ENCODE measurements at places on chromosomes 3 and 15. TPM values are rescaled to one million over a fixed set of nuclear protein-coding genes. Genes with fewer than 3 reads are reported as not detected.

The SNURF gene
- total RNA-seq: 5.3 TPM

GRCh38 chr15:67824197-67824968 lies 926 bp upstream of the SKOR1 start:
- no peak overlapping the region for H3K27ac ChIP-seq
- H3K27me3 ChIP-seq: peaks cover 51% of the 10 kb centered on the region
- no peaks in the 10 kb centered on the region for H3K36me3 ChIP-seq
- no peak overlapping the region for H3K4me3 ChIP-seq
- no peak for DNase-seq
- peaks cover 21% of the 10 kb centered on the region for H3K4me1 ChIP-seq

GRCh38 chr3:194272861-194273742 lies 78.0 kb downstream of the CPN2 start:
- no peaks in the 10 kb centered on the region for H3K36me3 ChIP-seq
- no peak overlapping the region for H3K27ac ChIP-seq
- H3K4me3 ChIP-seq: no peak overlapping the region
- no peaks in the 10 kb centered on the region for H3K27me3 ChIP-seq
- H3K4me1 ChIP-seq: no peaks in the 10 kb centered on the region

DNA sequence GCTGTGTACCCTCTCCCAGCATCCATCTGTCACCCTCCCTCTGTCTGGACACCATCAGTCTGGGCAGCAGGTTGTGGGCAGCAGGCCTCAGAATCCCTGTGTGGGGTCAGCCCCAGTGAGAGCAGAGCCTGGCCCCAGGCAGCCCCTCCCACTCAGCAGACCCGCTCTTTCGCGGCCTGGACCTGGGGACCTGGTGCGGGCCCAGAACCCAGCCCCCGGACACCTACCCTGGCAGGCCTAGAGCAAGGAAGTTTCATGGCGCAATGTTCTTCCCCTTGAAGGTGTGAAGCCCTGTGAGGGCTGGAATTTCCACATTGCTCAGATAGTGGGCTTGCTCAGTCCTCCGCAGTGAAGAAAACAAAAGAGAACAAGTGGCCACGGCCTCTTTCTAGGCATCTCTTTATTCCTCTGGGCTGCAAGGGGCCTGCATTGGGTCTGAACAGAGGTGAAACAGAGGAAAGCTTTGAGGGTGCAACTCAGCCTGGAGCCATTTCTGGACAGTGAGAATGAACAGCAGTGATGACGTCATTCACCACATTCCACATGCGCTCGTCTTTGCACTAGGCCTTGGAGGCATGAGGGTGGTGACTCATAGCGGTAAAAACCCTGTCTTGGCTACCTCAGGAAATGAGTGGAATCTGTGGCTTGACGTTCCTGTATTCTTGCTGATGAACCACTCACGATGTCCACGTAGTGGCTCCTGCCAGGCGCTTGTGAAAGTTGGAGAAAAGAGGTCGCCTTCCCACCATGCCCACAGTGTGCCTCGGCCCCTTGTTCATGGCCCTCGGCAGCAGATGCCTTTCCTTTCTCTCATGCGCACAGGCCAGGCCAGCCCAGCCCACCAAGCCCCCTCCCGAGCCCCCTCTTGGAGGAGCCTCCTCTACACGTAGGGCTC lies 66.1 kb downstream of the SLC30A4 start:
- DNase-seq: peak; percentile 88
- H3K36me3 ChIP-seq: no peaks in the 10 kb centered on the region
- H3K4me1 ChIP-seq: peaks cover 40% of the 10 kb centered on the region
- H3K27me3 ChIP-seq: no peaks in the 10 kb centered on the region
- H3K27ac ChIP-seq: no peak overlapping the region

GRCh38 chr3:87756616-87757015 lies 302.2 kb downstream of the CGGBP1 start:
- H3K36me3 ChIP-seq: no peaks in the 10 kb centered on the region
- H3K4me3 ChIP-seq: no peak overlapping the region
- no peak overlapping the region for H3K27ac ChIP-seq
- H3K4me1 ChIP-seq: no peaks in the 10 kb centered on the region

DNA sequence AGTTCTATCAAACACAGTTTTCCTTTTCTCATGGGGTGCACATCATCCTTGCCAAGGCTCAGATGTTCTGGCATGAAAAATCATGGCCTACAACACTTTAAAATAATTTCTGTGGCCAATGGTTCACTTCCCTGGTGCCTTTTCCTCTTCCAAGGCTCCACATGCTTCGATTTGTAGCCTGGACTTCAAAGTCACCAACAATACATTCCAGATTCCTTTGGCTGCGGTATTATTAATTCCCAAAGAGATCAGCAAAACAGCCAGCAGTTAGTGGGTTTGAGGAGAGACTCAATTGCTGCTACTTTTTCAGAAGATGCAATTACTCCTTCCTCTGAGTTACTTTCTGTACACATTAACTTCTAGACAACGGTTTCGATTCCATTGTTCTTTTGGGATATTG lies 80.3 kb upstream of the CCDC80 start:
- H3K36me3 ChIP-seq: no peaks in the 10 kb centered on the region
- H3K4me1 ChIP-seq: no peaks in the 10 kb centered on the region
- no peak overlapping the region for H3K27ac ChIP-seq
- H3K4me3 ChIP-seq: no peak overlapping the region

GRCh38 chr3:155428563-155428962 lies 135.1 kb upstream of the STRIT1 start:
- no peak for DNase-seq
- H3K27ac ChIP-seq: no peak overlapping the region
- no peaks in the 10 kb centered on the region for H3K36me3 ChIP-seq
- H3K4me1 ChIP-seq: no peaks in the 10 kb centered on the region
- H3K27me3 ChIP-seq: no peaks in the 10 kb centered on the region

The ANKRD34C gene
- total RNA-seq: not detected

DNA sequence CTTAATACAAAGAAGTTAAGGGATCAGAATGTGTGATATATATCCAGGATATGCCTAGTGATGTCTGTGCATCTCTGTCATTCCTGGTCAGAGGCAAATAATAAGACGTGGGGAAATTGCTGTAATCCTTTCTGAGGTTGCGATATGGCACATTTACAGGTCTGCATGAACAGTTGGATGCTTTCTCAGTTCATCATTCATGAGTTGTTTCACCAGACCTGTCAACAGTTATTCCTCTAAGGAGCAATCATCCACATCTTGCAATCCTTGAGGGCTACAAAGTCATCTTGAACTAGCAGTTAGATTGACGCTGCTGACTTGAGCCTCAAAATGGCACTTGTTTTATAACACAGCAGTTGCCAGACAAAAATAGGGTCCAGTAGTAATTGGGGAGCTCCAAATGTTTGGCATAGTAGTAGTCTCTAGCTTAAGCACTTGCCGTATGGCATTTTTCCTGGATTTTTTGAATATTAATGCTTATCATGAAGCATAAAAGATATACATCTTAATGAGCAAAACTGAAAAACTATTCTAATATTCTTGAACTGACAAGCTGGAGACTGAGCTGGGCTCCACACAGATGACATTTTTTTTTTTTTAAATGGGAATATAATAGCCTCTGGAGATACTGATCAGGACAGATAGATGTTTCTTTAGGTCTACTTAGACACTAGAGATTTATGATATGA lies 761.7 kb downstream of the VGLL3 start:
- no peaks in the 10 kb centered on the region for H3K27me3 ChIP-seq
- H3K4me3 ChIP-seq: no peak overlapping the region
- DNase-seq: no peak
- H3K27ac ChIP-seq: no peak overlapping the region
- no peaks in the 10 kb centered on the region for H3K4me1 ChIP-seq

GRCh38 chr3:20012164-20012563 lies at the start of gene PP2D1:
TSS of gene PP2D1 (minus strand) at chr3:20012264. CDS start at chr3:20012072, 192 bp downstream.
- no peak for DNase-seq
- H3K27ac ChIP-seq: no peak within 1 kb of the TSS
- H3K4me1 ChIP-seq: no peaks in the 10 kb centered on the region
- H3K27me3 ChIP-seq: no peaks in the 10 kb centered on the region
- H3K4me3 ChIP-seq: no peak within 1 kb of the TSS

The HSPBAP1 gene
- total RNA-seq: 10.6 TPM

- H3K36me3 ChIP-seq: no peaks in the 10 kb centered on the region
- no peak overlapping the region for H3K4me3 ChIP-seq
- H3K4me1 ChIP-seq: peaks cover 8% of the 10 kb centered on the region
- no peak overlapping the region for H3K27ac ChIP-seq
- H3K27me3 ChIP-seq: no peaks in the 10 kb centered on the region
These were observed 20.4 kb downstream of the BHLHE40 start for GRCh38 chr3:4999531-5000184.

DNA sequence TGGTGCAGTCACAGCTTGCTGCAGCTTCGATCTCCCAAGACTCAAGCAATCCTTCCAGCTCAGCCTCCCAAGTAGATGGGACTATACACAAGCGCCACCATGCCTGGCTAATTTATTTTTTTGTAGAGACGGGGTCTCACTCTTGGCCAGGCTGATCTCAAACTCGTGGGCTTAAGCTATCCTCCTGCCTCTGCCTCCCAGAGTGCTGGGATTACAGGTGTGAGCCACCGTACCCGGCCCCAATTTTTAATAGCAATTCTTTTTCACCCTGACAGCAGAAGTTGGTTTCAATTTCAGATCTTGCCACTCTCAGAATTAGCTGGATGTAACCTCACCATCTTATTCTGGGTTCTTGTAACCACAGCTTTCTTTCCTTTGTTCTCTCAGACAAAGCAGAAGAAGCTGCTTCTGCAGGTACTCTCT lies 64.8 kb downstream of the TRIM71 start:
- DNase-seq: no peak
- no peaks in the 10 kb centered on the region for H3K27me3 ChIP-seq
- no peak overlapping the region for H3K27ac ChIP-seq
- H3K4me1 ChIP-seq: peaks cover 9% of the 10 kb centered on the region
- no peaks in the 10 kb centered on the region for H3K36me3 ChIP-seq

DNA sequence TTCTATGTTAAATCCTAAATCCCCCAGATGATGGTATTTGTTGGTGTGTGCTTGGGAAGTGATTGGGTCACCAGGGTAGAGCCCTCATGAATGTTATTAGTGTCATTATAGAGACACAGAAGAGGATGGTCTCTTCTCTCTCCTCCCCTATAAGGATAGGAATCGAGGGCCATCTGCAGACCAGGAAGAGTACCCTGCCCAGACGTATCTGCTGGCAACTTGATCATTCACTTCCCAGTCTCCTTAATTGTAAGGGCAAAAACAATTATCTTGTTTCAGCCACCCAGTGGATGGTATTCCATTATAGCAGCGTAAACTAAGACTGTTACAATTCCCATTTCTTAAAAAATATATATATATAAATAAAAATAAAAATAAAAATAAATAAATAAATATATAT lies 892.2 kb downstream of the SI start:
- DNase-seq: no peak
- H3K4me1 ChIP-seq: no peaks in the 10 kb centered on the region
- H3K4me3 ChIP-seq: no peak overlapping the region
- no peaks in the 10 kb centered on the region for H3K36me3 ChIP-seq
- no peaks in the 10 kb centered on the region for H3K27me3 ChIP-seq

DNA sequence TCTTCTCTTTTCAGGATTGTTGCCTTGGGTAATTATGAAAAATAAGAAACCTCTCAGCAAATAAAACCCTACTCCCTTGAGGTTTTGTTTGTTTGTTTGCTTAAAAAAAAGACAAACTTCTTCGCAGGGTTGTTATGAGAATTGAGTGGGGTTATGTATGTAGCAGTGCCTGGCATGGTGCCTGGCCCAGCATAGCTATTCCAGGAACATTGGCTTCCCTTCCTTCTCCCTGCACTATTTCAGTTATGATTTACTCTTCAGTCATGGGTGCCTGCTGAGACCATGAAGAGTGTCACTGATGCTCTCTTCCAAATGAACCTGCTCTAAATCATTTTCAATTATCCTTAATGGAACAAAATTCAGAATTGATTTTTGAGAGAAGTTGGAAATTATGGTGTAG lies 283.5 kb upstream of the ROPN1 start:
- no peaks in the 10 kb centered on the region for H3K4me1 ChIP-seq

DNA sequence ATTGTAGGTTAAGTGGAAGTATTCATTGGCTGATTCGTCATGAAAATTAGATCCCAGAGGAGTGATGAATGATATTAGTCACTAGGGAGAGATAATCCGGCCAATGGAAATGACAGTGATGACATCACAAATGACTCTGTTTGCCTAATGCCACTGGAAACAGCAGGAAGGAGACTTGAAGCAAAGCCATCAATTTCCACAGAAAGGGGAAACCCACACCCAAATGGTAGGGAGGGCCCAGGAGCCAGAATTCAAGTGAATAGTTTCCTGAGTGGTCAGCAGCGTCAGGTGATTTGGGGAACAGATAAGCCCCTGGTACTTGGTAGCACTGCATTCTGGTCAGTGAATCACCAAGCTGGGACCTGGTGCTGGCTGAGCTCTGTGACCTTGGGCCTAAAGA lies 3.3 kb upstream of the ADAMTS9 start:
- no peaks in the 10 kb centered on the region for H3K4me1 ChIP-seq
- no peaks in the 10 kb centered on the region for H3K36me3 ChIP-seq
- H3K27me3 ChIP-seq: no peaks in the 10 kb centered on the region
- DNase-seq: no peak
- H3K27ac ChIP-seq: no peak overlapping the region

- DNase-seq: no peak
- peak overlapping the region; percentile 77 for H3K27ac ChIP-seq
- H3K27me3 ChIP-seq: no peaks in the 10 kb centered on the region
- peaks cover 35% of the 10 kb centered on the region for H3K36me3 ChIP-seq
These were observed 939 bp downstream of the PPIB start for GRCh38 chr15:64161688-64162477.

The ZIC1 gene
- not detected for total RNA-seq

The DPPA4 gene
- 0.16 TPM for total RNA-seq
